ENCODE measurements at places on chromosomes 6 and 20.

DNA sequence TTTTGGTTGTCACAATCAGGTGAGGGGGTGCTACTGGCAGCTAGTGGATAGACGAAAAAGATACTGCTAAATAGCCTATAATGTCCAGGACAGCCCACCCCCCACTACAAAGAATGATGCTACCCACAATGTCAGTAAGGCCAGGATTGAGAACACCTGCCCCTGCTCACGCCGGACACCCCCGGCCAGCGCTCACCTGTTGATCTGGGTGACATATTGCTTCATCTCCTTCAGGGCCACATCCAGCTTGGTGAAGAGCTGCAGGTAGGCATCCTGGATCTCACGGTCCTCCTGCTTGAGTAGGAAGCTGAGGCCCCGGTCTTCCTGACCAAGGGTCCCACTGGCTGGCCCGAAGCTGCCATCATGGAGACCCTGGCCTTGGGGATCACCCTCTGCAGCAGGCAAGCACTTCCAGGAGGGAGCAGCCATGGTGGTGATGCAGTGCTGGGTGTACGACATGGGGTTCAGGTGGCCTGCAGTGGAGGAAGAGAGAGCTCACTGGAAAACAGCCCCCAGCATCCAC is 178.6 kb downstream of the PREX1 start:
- DNase-seq: no peak

- no peak for DNase-seq
These were observed 4.4 kb downstream of the FOXF2 start for GRCh38 chr6:1393641-1394283.

DNA sequence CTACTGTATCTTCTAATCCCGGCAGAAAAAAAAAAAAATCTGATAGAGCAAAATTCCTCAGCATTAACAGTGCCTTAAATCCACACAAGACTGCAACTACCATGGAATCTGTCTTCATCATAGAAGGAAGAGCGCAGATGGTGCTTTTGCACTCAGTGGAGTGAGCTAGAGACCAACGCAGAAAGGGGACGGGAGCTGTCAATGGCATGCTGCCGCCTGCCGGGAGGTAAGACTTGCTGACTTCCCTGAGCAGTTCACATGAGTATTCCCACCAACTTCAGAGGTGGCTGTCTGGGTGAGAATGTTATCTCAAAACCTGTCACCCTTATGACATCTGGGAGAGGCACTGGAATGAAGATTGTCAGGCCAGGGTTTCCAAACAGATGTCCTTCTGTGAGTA is 35.6 kb downstream of the DZANK1 start:
- DNase-seq: no peak

DNA sequence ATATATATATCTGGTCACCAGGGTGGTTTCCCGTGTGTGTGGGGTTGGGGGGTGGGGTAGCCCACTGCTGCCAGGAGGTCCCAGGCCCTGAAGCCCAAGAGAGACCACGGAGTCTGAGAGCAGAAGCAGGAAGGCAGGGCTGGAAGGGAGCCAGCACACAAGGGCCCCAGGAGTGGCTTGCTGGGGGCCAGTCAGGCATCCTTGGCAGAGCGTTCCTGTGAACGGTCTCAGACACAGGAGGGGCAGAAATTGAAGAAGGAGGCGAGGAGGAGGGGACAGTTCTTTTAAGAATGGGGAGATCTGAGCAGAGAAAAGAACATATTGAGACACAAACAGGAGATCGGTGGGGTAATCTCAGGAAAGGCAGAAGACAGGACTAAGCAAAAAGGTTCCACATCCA is 1.9 kb upstream of the EBF4 start:
- no peak for DNase-seq

GRCh38 chr6:89888871-89889270 is 5.4 kb upstream of the GJA10 start:
- DNase-seq: peak; percentile 11

DNA sequence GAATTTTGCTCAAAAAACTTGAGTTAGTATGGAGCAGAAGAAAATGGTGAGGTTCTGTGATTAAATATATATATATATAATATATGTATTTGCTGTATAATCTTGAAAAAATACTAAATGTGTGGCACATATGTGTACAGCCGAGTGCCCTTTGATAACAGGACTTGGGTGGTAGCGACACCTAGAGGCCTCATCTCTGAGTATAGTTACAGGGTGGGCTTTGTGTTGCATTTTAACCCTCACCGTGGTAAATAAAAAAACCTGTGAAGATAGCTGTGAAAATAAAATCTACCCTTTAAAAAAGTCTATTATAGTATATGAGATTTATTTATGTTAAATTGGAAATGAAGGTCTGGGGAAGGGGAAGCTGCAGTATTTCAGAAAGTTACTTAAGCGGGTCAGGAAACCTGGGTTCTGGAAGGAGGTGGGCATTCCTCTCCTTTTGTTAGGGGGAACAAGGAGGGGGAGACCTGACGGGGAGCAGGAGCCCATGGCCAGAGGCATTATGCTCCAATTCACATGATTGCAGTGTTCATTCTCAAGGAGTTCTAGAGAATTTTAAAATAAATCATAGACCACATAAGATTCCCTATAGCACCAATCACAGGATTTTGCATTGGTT is 82.7 kb downstream of the SH3BGRL2 start:
- DNase-seq: peak; percentile 56

DNA sequence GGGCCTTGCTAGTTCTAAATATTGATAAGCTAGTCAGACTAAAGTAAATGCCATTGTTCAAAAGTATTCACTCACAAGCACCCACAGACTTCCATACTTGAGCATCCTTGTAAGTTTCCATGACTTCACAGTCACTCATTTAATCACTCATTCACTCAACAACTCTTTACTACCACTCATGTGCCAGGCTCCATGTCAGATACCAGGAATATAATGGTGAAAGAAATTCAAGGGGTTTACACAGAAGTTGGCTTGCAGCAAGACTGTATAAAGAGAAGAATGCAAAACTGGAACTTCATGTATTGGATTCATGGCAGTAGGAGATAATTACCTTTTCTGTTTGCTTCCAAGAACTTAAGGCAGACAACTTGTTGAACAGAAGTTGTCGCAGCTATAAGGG is 36.6 kb downstream of the ADGRF1 start:
- DNase-seq: no peak

DNA sequence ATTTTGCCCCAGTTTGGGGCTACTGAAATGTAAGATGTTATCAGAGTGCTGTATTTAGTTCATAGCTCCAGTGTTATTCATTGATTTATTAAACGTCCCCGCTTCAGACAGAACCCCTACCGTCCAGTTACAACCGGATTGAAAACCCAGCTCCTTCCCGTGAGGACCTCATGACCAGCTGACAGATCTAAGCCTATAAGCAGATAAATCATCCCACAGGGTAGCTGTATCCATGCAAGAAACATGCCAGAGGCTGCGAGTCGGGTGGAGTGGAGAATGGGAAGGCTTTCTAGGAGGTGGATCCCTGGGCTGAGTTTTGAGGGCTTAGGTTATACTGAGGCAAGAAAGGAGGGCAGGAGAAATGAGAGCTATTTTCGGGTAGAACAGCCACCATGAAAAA is 260.0 kb downstream of the ARID1B start:
- no peak for DNase-seq

- DNase-seq: peak; percentile 36
These were observed 124.5 kb upstream of the SALL4 start for GRCh38 chr20:51926670-51927305.

- DNase-seq: peak; percentile 54
These were observed 650 bp upstream of the CASP8AP2 start for GRCh38 chr6:89828988-89829471.

- no peak for DNase-seq
These were observed 1.3 kb upstream of the MTFR2 start for GRCh38 chr6:136251394-136251793.

DNA sequence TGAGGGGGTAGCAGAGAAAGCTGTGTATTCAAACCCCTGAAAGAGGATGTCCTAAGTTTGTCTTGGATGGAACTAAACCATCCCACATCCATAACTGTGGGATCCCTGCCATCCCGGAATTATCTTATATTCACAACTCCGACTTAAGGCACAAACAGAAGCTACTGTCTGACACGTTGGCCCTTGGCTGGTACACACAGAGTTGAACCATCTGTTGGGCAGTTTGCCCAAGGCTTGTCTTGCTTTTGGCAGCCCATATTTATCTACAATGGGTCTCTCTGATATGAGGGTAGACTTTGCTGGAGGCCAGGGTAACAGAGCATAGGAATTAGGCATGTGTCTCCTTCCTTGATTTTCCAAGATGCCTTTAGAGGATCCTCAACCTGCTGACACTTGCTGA is 116.6 kb upstream of the PROKR2 start:
- DNase-seq: no peak

DNA sequence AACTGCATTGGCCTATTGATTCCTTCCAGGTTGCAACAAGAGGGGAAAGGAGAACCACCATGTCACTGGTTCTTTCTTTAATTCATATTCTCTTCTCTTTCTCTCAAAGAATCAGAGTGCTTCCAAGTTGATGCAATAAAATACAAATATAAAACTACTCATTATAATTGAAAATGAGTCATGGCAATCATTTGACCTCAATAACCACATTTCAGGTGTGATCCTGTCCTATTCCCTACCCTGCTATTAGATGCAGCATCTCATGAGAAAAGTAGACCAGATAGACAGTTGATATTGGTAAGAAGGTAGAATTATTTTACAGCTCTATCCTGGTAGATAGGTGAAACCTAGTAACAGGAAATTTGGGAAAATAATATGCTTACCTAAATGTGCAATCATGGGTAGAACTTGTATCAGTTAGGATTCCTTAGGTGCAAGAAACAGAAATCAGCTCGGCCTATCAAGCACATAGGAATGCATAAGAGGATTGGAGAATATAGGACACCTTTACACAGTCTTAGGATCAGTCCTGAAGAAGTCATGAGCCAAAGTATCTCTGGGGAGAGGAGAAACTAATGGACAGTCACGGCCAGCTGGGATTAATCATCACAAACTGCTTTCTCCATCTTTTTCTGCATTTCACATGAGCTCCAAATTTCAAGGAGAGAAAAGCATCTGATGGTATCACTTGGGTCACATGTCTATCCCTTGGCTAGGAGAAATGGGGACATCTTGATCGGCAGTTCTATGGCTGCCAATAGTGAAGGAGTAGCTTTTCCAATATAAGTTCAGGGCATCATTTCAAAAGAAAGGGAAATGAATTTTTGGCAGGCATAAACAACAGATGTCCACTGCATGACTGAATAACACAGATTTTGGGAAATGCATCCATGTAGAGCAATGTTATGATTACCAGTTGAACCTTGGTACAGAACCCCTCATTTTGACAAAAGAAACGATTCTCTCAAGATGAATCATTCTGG is 19.3 kb upstream of the RNF146 start:
- DNase-seq: no peak

DNA sequence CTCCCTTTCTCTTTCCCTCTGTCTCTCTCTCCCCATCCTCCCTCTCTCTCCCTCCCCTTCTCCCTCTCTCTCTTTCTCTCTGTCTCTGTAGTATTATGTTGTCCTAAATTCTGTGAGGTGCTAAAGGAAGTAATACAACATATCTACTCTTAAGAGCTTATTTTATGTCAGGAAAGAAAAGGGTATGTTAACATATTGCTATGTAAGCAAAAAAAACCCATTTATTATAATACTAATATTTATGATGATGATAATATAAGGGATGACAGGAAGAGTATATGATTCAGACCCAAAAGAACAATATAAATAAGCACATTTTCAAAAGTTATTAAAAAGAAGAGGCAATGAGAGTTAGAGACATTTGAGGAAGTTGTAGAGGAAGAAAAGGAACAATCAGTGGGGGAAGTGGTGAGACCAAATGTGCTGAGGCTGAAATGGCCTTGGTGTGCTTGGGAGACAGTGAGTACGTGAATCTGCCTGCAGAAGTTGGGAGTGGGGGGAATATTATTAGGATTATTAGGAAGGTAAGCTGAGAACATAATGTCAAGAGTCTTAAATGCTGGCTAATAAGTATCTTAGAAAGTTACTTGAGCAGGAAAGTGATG is 303.6 kb upstream of the FERMT1 start:
- peak; percentile 80 for DNase-seq

DNA sequence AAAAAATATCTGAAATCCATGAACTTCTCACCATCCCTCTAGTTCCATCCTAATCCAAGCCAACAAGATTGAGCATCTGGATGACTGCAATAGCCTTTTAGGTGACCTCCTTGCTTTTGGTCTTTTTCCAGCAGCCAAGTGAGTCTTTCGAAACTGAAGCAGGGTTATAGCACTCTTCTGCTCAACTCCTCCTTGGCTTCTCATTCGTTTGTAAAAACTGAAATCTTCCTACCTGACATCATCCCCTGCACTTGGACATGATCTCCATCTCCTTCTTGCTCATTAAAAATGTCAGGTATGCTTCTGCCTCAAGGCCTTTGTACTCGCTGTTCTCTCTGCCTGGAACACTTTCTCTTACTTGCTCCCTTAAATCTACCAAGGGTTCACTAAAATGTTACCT is 46.0 kb downstream of the STX7 start:
- no peak for DNase-seq

- DNase-seq: no peak
These were observed 174.1 kb upstream of the PRSS16 start for GRCh38 chr6:27073441-27073840.

GRCh38 chr20:56842056-56842455 is 212.9 kb downstream of the TFAP2C start:
- DNase-seq: no peak

GRCh38 chr6:148223424-148223842 is 119.2 kb upstream of the SASH1 start:
- no peak for DNase-seq

DNA sequence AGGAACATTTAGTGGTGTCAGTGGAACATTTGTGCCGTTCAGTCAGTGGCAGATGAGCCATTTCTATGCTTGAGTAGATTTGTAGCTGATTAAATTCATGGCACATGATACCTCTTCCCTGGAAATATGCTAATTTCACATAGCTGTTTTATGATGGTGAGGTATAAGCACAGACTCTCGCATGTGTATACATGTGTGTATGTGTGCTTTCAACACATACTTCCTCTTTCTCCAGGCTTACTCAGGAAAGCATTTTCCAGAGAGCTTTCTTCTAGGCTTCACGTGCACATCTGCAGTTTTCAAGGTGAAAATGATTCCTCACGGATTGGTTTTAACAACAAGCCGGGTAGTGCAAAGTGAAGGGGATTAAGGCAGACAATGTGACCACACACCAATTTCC is 396.5 kb downstream of the HDGFL1 start:
- peak; percentile 2 for DNase-seq

- DNase-seq: peak; percentile 45
These were observed 435.7 kb upstream of the FKBP1C start for GRCh38 chr6:62775427-62776022.

- no peak for DNase-seq
These were observed 21.3 kb downstream of the AARS2 start for GRCh38 chr6:44291841-44292240.
